Epithelial cell of proximal tubule (primary cell): ENCODE measurements at places on chromosomes 16 and 17. TPM values are rescaled to one million over a fixed set of nuclear protein-coding genes. Genes with fewer than 3 reads are reported as not detected.

- no peak for DNase-seq
Measured at GRCh38 chr16:65808790-65809189, 557.7 kb upstream of the CDH5 start.

GRCh38 chr17:5702951-5703510, 118.7 kb upstream of the NLRP1 start:
- DNase-seq, result no peak

GRCh38 chr17:76716146-76716838, 5.5 kb upstream of the MXRA7 start:
- DNase-seq, result no peak

DNA sequence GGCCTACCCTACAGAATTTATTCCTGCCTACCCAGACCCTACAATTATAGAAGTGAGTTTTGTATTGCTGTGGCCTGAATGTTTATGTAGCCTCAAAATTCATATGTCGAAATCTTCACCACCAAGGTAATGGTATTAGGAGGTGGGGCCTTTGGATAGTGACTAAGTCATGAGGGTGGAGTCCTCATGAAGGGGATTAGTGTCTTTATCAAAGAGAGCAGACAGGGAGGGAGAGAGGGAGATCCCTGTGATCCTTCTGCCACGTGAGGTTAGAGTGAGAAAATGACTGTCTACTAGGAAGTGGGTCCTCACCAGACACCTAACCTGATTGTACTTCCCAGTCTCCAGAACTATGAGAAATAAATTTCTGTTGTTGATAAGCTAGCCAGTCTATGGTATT, 981 bp upstream of the DUXB start:
- DNase-seq, result no peak

DNA sequence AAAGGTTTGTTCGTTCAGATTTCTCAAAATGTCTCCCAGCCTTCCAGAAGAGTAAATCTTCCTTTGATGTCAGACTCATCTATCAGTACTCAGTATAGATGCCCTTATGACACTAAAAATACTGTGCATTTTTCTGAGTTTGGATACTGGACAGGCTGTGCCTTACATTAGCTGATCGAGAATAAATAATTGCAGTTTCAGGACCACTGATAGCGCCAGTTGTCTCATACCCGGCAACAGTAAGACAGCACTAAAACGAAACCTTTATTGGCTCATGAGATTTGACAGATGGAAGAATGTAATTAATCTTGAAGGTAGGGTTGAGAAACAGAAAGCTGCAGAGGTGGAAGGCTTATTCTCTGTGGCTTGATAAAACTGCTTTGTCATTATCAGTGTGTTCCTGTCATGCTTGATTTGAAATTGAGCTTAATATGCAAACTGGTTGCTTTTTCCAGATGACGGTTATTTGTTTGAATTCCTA, 1.2 kb downstream of the ATP6V0A1 start:
- no peak for DNase-seq

GRCh38 chr16:78794581-78795250, 695.3 kb downstream of the WWOX start:
- DNase-seq, result no peak

DNA sequence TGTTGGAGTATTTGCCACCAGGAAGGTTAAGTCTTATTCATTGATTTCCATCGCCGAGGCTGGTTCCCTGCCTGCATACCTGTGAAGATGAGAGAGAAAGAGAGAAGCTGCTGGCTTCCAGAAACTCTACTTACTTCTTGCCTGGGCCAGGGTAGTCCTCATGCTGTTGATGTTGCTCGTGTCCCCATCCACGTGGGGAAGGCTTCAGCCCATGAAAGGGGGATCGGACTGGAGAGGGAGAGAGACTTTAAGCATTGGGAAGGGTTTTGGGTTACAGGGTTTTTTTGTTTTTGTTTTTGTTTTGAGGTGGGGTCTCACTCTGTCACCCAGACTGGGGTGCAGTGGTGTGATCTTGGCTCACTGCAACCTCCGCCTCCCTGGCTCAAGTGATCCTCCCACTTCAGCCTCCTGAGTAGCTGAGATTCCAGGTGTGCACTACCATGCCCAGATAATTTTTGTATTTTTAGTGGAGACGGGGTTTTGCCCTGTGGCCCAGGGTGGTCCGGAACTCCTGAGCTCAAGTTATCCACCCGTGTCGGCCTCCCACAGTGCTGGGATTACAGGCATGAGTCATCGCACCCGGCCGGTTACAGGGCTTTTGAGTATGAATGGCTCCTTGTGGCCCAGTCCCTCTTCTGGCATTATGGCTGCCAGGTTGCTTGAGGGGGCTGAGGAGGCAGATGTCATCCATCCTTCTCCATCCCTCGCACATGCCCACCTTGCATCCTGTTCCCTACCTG, 26.6 kb downstream of the ITGB3 start:
- DNase-seq, result peak; percentile 77

GRCh38 chr16:242281-242680, 7.7 kb downstream of the FAM234A start:
- no peak for DNase-seq

- no peak for DNase-seq
Measured at GRCh38 chr16:47067203-47067602, 76.5 kb downstream of the NETO2 start.

SOX9 gene
- 23.8 and 26.5 TPM in 2 replicates for total RNA-seq
